Putamen (tissue), 1 donor: ENCODE measurements at places on chromosomes 7 and 10.
A peak's percentile ranks its signal among the peaks of the same experiment; 100 is the strongest.

DNA sequence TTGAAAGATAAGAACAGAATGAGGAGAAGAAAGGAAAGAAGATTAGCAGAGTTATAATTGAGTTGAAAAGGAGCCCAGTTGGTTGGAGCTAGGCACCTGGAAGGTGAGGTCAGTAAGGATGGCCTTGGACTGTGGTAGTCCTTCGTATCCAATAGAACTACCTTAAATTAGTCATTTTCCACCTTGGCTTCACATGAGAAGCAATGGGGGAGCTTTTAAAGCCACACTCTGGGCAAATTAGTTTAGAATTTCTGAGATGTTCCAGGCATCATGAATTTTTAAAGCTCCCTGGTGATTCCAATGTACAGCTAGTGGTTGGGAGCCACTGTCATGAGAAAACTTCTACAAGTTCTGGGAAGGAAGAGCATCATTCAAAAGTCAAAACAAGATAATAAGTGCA, 27.3 kb upstream of the CYP3A5 start:
- DNase-seq = no peak

DNA sequence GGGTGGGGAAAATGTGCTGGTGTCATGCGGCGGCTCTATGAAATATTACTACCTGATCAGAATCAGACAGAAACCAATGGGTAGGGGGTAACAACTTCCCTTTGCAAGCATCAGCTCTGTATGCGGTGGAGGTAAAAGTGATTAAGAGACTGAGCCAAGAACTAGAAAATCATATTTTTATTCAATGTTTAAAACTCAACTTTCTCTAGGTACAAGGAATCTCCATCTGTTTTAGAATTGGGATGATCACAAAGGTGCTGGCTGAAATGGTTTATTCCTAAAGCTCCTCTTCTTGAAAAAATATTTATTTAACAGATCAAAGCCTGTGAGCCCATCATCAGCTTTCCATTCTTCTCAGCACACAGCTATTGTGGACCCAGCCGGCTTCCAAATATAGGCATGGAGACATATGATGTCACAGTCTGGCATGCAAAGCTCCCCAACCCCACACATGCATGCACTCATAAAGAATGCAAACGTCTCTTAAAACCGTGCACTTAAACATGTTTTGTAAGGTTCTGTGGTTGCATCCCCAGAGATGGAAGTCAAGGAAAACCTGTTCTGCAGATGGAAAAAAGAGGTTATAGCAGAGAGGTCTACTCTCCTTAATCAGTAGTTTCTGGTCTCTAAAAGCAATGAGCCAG, 126.0 kb downstream of the SKIDA1 start:
- DNase-seq = no peak

DNA sequence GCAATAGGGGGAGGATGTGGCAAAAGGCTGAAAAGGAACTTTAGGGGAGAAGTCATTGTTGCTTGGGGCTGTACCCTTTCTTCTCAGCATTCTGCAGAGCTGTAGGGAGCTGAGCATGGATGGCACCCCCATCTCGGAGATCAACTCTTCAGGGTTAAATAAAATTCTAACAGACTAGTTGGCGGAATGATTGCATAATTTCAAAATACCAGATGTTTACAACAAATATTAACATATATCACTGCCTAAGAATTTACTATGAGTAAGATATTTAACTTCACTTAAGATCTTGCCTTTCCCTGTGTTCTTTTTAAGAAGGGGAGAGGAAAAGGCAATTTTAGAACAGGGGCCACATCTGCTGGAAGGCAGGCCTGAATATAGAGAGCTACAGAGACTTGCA, 509 bp upstream of the OR2F1 start:
- DNase-seq = no peak

- DNase-seq = no peak
Measured at GRCh38 chr7:79403451-79403850, 50.0 kb downstream of the MAGI2 start.

DNA sequence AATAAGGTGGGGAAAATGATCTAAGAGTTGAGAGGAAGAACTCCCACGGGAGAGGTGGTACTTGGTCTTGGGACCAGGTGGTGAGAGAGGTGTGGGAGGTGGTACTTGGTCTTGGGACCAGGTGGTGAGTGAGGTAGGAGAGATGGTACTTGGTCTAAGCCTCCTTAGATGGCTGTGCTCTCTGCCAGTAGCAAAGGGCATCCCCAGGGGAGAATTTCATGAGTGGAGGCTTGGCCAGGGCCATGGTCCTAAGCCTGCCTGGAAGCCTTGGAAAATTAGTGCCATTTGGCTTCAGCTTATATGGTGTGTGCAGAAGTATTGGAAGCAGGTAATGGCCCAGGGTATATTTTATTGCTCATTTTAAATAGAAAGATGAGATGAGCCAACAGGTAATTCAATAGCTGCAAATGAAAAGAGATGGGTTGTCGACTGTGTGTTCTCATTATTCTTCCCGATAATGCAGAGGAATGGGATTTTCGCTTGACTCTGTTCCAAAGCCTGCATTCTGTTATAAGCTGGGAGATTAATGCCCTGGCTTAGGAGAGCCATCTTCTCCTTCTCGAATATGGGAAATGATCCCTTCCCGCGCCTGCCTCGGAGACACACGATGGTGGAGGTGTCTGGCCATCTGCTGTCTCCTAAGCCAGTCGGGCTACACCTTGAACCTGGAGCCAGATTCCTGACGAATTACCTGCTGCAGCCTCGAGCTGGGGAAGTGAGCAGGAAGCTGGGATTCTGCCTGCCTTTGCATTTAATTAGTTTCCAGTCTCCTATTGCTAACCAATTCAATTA, 287.8 kb downstream of the GALNT17 start:
- DNase-seq = no peak

- no peak for DNase-seq
Measured at GRCh38 chr7:48148311-48148710, 22.9 kb upstream of the ABCA13 start.

- DNase-seq = no peak
Measured at GRCh38 chr10:44416021-44416771, 31.3 kb upstream of the CXCL12 start.

DNA sequence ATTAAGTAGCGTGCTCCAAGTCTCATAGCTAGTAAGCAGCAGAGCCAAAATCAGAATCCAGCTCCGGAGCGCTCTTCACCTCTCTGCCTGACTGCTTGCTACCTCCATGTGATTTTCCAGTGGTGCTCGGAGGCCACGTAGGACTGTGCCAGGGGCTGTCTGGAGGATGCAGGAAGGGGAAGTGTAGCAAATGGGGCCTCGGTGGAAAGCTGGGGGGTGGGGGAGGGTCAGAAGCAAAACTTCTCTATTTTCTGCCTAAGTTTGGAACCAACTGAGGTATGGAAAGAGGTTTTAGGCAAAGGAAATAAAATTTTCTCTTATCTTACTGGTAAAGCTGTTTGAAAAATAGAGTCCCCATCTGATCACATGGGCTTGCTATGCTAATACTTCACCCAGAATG, 108.7 kb downstream of the TBXAS1 start:
- DNase-seq = peak; percentile 28

GRCh38 chr7:47392241-47392759, 189.6 kb downstream of the TNS3 start:
- DNase-seq = peak; percentile 15

DNA sequence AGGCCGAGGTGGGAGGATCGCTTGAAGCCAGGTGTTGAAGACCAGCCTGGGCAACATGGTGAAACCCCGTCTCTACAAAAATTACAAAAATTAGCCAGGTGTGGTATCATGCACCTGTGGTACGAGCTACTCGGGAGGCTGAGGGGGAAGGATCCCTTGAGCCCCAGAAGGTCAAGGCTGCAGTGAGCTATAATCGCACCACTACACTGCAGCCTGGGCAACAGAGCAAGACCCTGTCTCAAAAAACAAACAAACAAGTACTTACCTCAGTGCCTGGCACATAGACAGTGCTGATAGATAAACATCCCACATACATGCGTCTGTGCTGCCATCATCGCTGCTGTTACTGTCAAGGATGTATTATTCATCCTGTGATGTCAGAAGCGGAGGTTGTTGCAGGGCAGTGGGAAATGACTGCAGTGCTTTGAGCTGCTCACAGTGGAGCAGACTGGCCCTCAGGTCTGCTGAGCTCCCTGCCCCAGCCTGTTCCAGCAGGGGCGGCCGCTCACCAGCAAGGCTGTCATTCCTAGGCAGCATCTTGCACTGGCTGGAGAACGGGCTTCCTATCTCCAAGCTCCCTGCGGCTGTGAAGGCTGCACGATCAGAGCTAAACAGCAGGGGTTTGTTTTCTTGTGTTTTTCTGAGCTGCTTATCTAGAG, 18.6 kb downstream of the FOXK1 start:
- DNase-seq = no peak

- no peak for DNase-seq
Measured at GRCh38 chr10:120953897-120954296, 102.7 kb downstream of the WDR11 start.

GRCh38 chr10:92886334-92886961, 38.1 kb downstream of the EXOC6 start:
- DNase-seq = no peak

GRCh38 chr7:139603896-139604295, 80.4 kb downstream of the CLEC2L start:
- no peak for DNase-seq

DNA sequence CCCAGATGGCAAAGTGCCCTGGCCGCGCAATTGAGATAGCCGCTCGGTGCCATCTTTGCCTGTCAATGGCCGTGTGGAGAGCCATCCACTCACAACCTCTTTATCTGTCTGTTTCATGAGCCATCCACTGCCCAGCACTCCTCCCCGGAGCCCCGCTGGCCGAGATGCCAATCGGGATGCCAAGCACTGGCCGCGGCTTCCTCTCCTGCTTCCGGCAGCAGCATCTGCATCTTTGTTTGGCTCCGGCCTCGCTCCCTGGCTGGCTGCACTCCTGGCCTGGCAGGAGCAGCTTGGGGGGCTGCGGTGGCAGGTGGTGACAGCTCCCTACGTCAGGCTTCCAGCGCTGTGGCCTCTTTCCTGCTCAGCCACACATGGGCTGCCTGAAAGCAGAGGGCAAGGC, 231.7 kb downstream of the USP6NL start:
- DNase-seq = no peak

DNA sequence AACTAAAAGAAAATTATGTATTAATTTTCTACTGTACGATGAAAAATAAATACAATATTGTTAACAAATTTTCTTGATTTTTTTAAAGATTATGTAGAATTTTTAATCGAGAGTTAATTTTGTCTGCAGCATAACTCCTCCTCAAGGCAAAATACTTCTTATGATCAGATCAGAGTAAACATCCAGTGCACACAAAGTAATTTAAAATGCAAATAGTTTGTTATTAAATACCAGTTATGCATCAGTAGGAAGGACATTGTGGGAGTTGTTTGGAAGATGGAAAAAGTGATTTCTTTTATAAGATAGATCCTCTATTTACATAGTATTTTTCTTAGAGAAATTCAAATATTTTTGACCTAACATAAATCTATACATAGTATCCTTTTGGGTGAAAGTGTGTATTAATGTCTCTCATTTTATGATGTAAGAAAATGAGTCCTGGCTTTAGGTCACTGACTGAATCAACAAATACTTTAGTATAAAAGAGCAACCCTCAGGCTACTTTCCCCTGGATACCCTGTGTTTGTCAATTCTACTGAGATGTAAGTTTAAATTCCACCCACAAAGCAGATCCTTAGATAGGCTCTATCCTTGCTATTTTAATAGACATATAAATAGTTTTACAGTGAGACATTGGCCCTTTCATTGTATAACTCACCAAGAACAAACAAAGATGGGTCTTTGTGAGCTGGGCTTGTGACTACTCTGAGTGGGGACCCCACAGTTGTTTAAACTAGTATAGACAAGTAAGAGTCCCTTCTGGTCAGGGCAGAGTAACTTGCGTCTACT, 1133.7 kb downstream of the GATA3 start:
- DNase-seq = no peak

- DNase-seq = no peak
Measured at GRCh38 chr7:128886391-128887168, 23.9 kb downstream of the ATP6V1F start.

DNA sequence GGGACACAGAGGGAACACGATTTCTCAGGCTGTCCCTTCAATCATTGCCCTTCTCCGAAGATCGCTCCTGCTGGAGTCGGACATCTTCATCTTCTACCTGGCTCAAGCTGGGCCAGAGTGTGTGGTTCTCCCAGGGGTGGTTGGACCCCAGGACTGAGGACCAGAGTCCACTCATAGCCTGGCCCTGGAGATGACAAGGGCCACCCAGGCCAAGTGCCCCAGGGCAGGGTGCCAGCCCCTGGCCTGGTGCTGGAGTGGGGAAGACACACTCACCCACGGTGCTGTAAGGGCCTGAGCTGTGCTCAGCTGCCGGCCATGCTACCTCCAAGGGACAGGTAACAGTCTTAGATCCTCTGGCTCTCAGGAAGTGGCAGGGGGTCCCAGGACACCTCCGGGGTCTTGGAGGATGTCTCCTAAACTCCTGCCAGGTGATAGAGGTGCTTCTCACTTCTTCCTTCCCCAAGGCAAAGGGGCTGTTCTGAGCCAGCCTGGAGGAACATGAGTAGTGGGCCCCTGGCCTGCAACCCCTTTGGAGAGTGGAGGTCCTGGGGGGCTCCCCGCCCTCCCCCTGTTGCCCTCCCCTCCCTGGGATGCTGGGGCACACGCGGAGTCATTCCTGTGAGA, 23.3 kb downstream of the TBATA start:
- DNase-seq = no peak

DNA sequence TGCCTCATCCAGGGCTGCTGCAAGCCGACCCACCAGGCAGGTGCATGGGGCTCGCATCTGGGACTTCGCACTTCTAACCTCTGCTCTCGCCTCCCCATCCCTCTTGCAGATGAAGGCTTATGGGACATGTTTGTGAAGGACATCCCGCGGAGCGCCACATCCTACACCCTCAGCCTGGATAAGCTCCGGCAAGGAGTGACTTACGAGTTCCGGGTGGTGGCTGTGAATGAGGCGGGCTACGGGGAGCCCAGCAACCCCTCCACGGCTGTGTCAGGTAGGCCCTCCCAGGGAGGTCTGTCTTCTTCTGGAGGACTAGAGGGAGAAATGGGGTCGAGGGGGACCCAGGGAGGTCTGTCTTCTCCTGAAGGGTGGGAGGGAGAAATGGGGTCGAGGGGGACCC, 448.9 kb upstream of the FOXK1 start:
- DNase-seq = no peak

DNA sequence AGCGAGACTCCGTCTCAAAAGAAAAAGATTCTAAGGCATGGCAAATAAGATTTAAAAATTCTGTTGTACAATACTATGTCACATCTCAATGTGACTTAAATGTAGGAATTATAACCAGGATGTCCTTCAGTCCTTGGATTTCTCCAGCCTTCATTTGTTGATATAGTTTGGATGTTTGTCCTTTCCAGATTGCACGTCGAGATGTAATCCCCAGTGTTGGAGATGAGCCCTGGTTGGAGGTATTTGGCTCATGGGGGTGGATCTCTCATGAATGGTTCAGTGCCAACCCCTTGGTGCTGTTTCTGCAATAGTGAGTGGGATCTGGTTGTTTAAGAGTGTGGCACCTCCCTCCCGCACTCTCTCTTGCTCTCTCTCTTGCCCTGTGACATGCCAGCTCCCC, 12.8 kb upstream of the ACHE start:
- no peak for DNase-seq

DNA sequence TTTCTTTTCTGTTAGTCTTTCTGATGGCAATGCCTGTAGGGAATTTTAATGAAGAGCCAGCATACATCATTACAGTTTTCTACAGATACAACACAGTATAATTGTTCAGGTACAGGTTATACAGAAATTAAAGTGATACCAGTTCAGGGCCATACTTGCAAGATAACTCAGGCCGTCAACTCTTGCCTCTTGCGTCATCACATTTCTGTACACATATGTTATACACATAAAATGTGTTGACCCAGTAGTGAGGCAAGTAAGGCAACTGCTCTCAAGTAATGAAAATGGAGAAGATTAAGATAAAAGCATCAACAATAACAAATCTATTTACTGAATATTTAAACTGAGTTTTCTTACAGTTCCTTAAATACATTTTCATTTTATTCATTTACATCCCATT, 317.8 kb downstream of the HPSE2 start:
- DNase-seq = no peak
